Amniotic stem cell (primary cell): ENCODE measurements at places on chromosomes 12 and 14.

DNA sequence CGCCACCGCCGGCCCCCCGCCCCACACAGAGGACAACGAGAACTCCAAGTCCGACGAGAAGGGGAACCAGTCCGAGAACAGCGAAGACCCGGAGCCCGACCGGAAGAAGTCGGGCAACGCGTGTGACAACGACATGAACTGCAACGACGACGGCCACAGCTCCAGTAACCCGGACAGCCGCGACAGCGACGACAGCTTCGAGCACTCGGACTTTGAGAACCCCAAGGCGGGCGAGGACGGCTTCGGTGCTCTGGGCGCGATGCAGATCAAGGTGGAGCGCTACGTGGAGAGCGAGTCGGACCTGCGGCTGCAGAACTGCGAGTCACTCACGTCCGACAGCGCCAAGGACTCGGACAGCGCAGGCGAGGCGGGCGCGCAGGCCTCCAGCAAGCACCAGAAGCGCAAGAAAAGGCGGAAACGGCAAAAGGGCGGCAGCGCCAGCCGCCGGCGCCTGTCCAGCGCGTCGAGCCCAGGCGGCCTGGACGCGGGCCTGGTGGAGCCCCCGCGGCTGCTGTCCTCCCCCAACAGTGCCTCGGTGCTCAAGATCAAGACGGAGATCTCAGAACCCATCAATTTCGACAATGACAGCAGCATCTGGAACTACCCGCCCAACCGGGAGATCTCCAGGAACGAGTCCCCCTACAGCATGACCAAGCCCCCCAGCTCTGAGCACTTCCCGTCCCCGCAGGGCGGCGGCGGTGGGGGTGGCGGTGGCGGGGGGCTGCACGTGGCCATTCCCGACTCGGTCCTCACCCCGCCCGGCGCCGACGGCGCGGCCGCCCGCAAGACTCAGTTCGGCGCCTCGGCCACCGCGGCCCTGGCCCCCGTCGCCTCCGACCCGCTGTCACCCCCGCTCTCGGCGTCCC, 150.9 kb downstream of the EGLN3 start:
- DNase-seq: no peak

DNA sequence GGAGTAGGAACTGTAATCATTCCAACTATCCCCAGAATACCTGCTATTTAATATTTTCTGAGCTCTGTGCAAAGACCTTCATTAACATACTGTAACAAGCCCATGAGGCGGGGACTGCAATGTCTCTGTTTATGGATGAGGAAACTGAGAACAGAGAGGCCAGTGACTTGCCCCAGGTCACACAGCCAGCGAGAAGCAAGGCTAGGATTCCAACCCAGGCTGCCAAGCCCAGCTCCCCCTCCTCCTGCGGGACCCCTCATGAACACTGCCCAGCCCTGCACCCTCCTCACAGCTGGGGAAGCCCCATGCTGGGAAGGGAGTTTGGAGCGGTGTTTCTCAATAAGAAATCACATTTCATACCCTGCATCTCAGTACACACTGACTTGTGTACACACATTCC, 10.9 kb downstream of the HVCN1 start:
- DNase-seq: no peak

DNA sequence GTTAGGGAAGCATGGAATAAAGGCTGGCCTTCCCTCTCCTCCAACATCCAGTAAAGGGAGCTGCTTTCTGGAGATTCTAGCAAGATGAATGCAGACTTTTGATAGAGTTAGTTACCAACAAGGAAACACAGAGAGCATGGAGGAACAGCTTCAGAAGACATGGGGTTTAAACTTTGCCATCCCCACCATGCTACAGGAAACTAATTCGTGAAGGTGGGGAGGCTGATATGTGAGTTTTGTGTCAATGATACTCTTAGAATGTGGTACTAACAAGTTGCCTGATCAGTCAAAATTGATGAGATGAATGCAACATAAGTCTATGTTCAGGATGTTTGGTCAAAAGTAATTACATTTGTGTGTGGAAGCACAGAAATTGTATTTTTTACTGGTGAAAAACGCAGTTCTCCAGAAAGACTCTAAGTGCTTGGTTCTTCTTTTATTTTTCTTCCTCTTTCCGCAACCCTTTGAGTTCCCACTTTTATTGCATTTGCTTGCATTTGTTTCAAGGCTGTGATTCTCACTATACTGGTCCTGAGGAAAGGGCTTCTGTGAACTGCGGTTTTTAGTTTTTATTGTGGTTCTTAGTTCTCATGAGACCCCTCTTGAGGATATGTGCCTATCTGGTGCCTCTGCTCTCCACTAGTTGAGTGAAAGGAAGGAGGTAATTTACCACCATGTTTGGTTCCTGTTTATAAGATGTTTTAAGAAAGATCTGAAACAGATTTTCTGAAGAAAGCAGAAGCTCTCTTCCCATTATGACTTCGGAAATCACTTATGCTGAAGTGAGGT, at the start of gene CLEC4A:
CLEC4A (plus strand) TSS at position 494 of the 789 bp plus-strand sequence; CDS start at position 756, 262 bp downstream.
- no peak for DNase-seq

- no peak for DNase-seq
These were observed 38.6 kb downstream of the BCL11B start for GRCh38 chr14:99233222-99234035.

DNA sequence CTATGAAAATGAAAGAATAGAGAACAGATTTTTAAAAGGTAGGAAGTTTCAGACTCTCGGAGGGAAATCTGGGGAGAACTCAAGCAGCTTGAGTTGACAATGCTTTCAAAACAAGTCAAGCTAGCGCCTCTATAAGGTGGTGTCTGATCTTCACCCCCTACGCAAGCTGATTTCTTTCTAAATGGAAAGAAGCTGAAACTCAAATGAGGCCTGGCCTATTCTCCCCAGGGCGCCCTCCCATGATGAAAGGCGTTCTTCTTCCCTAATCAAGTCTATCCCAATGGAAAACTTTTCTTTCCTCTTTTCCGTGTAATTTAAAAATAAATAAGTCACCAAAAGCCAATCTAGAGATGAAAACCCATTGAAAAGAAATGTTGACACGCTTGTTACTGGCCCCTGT, 20.6 kb downstream of the PTHLH start:
- no peak for DNase-seq

- no peak for DNase-seq
These were observed 23.0 kb downstream of the OR10P1 start for GRCh38 chr12:55659486-55660385.

DNA sequence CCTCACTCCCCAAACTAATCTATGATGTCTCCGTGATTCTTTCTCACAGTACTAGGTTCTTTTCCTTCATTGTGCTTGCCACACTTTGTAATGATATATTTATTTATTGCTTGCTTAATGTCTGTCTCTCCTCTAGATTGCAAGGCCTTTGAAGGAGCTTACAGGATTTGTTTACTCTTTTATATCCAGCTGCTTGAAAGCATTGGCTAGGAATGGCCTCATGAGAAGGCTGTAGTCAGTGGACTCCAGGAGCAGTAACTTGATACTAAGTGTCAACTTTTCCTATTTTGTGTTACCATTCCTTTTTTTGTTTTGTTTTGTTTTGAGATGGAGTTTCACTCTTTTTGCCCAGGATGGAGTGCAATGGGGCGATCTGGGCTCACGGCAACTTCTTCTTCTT, 7.3 kb upstream of the FAM234B start:
- no peak for DNase-seq

DNA sequence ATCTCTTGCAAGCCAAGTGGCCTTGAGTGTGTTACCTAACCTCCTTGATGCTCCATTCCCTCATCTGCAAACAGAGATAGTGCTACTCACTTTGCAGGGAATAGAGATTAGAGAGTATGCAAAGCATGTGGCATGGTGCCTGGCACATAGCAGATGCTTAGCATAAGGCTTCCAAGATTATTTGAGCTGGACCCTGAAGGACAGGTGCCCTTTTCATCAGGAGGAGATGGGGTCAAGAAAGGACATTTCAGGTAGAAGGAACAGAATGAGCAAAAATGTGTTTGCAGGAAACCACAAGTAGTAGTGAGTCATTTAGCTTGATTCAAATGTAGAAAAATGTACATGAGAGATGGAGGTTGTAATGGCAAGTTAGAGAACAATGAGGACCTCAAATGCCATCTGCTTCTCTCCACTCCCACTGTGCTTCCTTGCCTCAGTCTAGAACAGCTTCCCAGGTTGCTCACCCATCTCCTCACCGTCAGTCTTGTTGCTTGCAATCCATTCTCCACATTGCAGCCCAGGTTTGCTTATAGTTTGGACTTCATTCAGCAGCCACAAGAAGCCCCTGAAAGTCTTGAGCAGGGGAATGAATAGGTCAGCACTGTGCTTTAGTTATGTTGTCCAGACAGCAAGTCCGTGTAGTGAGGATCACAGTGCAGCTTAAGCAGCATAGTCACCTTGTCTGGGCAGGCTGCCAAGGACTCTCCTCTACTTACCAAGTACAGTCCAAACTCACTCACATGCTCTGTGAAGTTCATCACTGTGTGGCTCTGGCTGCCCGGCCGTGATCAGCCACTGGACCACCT, 536.3 kb upstream of the CCDC196 start:
- no peak for DNase-seq
